ENCODE measurements at places on chromosomes 6 and 20.
A peak's percentile ranks its signal among the peaks of the same experiment; 100 is the strongest.

DNA sequence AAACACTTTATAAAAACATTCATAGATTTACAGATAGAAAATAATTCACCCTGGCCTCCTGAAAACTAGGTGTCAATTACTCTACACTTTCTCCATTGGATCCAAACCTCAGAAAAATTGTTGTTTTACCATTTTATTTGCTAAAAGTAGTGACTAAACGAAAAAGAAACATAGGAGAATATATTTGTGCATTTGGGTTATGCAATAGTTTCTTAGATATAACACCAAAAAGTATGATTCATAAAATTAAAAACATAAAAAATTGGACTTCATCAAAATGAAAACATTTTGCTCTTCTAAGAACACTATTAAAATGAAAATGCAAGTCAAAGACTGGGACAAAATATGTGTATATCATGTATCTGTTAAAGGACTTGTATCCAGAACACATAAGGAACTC is 671.3 kb downstream of the MAFB start:
- DNase-seq: no peak

DNA sequence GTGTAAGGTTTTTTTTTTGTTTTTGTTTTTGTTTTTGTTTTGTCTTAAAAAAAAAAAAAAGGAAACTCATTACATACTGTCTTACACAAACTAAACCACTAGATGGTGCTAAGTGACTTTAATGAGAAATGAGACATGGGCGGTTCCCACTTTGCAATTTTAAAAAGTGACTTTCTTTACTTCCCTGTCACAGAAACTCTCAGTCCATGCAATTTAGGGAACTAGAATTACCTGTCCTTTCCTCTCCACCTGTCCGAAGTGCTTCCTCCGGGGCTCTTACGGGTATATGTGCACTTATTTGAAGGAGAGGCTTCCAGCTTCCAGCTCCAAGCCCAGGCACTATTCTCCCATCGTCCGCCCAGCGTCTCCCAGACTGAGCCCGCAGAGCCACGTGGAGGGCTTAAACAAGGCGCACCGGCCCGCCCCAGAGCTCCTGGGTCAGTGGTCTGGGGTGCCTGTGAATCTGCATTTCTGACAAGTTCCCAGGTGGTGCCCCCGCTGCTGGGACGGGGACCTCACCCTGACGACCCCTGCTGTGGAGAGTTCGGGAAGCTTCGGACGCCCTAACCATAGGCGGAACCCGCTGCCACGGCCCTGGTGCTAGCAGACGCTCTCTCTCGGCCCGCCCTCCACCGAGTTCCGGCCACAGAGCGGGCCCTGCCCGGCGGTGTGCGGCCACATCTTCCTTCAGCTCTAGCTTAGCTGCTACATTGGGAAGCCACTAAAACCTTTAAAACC is 26.1 kb downstream of the BFSP1 start:
- DNase-seq: peak; percentile 69

GRCh38 chr6:139449611-139450000 is 75.2 kb upstream of the CITED2 start:
- no peak for DNase-seq

- DNase-seq: no peak
These were observed 16.8 kb upstream of the CCN2 start for GRCh38 chr6:131967948-131968347.

DNA sequence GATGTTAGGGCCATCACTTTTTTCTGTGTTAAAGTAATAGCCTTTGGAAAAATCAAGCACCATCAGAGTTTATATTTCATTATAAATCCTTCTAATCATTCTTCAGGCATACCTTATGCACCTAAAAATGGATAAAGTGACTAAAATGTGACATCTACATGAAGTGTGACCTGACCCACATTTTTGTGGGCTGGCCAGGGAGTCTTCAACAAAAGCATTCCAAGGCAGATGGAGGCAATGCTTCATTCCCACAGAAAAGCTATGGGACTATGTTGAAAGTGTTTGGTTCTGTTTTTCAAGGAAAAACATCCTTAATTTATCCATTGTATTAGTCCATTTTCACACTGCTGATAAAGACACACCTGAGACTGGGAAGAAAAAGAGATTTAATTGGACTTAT is 58.8 kb upstream of the LTV1 start:
- no peak for DNase-seq

GRCh38 chr6:16236009-16236501 is 2.3 kb upstream of the GMPR start:
- no peak for DNase-seq

DNA sequence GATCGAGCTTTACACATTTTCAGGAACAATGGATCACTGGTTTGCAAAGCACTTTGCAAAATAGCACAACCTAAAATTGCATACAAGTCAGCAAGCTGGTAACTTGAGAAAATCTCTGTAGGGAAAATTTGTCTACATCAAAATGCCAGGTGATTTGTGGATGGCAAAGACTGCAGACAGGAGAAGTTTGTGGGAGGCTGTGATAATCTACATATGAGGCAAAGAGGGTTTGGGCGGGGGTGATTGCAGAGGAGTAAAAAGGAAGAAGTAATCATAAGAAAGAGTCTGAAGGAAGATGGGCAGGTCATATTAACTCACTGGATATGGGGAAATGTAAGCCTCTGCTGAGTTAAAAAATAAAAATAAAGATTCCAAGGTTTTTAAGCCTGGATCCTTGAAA is 166.3 kb upstream of the STXBP5 start:
- no peak for DNase-seq

- peak; percentile 36 for DNase-seq
These were observed 236.9 kb downstream of the ATXN1 start for GRCh38 chr6:16524380-16524707.

DNA sequence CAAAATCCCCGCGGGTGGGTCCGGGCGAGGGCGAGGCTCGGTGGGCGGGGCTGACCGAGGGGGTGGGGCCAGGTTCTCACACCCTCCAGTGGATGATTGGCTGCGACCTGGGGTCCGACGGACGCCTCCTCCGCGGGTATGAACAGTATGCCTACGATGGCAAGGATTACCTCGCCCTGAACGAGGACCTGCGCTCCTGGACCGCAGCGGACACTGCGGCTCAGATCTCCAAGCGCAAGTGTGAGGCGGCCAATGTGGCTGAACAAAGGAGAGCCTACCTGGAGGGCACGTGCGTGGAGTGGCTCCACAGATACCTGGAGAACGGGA is 809 bp downstream of the HLA-G start:
- peak; percentile 4 for DNase-seq

- DNase-seq: no peak
These were observed 5.5 kb downstream of the SLC32A1 start for GRCh38 chr20:38729767-38730166.

DNA sequence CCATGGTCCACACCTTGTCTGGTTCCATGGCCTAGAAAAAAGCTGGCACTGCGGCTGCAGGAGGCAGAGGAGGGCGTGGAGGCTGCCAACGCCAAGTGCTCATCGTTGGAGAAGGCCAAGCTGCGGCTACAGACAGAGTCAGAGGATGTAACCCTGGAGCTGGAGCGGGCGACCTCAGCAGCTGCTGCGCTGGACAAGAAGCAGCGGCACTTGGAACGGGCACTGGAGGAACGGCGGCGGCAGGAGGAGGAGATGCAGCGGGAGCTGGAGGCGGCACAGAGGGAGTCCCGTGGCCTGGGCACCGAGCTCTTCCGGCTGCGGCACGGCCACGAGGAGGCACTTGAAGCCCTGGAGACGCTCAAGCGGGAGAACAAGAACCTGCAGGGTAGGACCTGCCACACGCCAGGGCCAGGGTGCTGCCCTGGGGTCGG is 43.4 kb downstream of the MYH7B start:
- no peak for DNase-seq

DNA sequence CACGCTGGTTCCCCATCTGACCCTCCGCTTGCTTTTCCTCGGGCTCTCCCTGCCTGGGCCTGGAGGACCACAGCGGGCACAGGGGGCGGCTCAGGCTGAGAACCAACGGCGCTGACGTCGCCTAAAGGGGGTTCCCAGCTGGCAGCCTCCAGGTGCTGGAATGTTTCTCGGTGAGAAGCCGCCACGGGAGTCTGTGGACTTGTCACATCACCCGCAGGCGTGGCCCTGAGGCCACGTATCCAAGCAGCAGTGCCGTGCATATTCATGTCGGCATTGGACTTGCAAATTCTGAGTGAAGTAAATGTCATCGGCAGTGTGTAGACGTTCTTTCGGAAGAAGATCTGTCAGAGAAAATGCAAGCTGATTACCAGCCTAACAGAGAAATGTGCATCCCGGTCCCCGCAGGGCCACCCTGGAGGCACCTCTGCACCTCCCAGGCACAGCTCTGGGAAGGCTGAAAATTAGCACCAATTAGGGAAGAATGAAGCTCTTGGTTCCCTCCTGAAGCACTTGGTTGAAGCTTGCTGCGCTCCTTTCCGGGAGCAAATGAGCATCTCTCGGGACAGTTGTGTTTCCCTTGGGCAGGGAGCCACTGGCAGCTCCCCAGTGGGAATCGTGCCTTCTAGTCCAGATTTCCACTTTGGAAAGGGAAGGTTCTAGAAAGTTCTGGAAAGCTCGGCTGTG is 24.3 kb downstream of the NTSR1 start:
- no peak for DNase-seq

- DNase-seq: peak; percentile 43
These were observed 115.4 kb upstream of the BTN3A2 start for GRCh38 chr6:26249707-26249956.

DNA sequence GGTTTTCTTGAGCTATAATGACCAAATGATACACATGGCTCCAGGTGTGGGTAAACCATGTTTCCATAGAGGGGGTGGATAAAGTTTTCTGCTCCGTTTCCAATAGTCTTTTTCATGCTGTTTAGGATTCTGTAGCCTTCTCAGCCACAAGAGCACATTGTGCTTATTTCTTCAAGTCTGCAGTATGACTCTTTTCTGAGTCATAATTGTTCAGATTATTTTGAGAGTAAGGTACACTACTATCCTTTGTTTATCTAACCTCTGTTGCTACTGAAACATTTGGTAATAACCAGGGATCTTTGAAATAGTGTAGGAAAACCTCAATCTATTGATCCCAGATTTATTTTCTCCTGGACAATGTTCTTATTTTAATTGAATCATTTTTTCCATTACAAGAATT is 247.9 kb upstream of the BMP2 start:
- DNase-seq: no peak

DNA sequence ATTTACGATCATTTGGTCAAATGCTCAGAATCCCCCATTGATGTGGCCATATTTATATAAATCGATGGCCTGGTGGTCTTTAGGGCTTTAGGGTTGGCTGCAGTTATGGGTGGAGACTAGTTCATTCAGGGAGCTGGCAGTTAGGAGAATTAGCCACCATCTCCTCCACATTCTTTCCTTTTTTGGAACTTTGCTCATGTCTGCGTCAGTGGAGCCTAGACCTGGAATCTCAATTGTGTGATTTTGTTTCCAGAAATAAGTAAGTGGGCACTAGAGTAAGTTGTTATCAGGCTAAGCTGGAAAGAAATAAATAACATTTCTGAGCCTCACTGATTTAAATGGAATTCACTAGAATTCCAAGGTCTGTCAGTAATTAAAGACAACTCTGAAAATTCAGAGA is 29.0 kb upstream of the ELOVL5 start:
- DNase-seq: no peak

- no peak for DNase-seq
These were observed 458.6 kb downstream of the EPM2A start for GRCh38 chr6:145276756-145277155.

GRCh38 chr20:24459733-24460132 is 9.7 kb upstream of the SYNDIG1 start:
- DNase-seq: no peak

DNA sequence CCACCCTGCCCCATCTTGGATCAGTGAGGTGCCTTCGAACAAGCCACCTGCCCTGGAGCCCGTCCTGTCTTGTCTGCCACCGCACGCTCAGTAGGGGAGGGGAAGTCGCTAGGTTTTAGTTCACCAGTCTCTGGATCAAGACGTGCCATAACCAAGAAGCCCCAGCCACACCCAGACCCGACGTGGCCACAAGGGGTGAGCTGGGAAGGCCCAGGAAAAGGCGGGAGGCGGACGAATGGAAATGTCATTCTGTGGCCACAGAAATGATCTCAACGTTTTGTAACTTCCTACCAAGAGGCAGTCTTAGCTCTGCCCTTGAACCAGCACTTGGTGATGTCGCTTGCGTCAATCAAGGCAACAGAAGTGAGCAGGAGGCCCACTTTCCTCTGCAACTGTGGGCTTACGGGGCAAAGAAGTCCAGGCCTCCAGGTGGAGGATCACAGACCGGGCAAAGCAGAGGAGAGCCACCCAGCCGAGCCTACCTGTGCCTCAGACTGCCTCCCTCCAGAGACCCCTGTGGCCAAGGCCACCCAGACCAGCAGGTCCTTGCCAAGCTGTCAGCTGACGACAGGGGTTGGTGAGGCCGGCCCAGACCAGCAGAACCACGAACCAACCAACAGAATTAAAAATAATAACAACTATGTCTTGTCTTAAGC is 14.5 kb downstream of the GMEB2 start:
- DNase-seq: no peak

GRCh38 chr6:90194371-90194841 is 102.2 kb downstream of the BACH2 start:
- no peak for DNase-seq

GRCh38 chr20:63696628-63697356 is at the start of gene TNFRSF6B:
Gene TNFRSF6B, plus strand, starts transcription at chr20:63696652. Its CDS starts 116 bp downstream, at chr20:63696768.
- no peak for DNase-seq

DNA sequence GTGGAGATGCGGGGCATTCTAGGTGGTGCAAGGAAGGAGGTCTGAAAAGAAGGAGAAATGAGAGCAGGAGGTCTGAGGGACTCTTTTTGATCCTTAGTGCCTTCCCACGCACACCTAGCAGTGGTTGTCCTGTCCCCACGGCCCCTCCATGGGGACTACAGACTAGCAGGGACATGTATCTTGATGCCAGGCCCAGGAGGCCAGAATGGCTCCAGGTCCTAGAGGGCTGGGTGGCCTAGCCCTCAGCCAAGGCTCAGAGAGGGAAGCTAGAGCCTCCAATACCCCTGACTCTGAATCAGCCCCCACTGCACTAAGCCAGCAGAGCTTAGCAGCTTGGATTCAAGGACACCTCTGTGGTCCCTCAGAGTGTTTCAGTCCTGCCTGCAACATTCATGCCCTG is 16.7 kb upstream of the BLCAP start:
- DNase-seq: no peak

GRCh38 chr6:17334265-17334664 is 53.1 kb downstream of the RBM24 start:
- no peak for DNase-seq

DNA sequence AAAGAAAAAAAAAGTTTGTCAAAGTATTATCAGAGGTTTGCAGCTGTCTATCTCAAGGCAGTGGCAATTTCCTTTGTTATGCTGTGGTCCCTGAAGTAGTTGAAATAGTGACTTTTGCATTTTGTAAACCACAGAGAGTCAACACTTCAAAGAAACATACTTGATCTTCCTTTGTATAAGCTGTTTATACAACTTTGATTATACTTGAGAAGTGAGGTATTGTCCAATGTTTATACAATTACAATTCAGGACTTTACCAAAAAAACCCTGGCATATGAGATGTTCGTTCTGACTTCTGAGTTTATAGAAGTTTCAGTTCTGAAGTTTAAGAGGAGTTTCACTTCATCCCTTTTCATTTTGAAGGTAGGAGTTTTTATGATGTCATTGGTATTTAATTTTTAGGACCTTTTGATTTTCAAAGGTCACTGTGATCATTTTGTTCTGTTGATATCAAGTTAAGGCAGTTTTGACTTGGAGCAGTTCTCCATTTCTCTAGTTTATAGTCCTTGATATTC is 4.0 kb downstream of the STK4 start:
- DNase-seq: peak; percentile 72

- DNase-seq: no peak
These were observed 14.2 kb downstream of the SMPDL3A start for GRCh38 chr6:122803171-122803661.

- no peak for DNase-seq
These were observed 1.6 kb downstream of the ZMYND8 start for GRCh38 chr20:47354714-47355488.

GRCh38 chr6:38527371-38527770 is 112.4 kb downstream of the BTBD9 start:
- no peak for DNase-seq

Data from CD4-positive, alpha-beta T cell treated with Interleukin-4 for 4 hours (primary cell).